ENCODE measurements at places on chromosomes 1 and 21.

DNA sequence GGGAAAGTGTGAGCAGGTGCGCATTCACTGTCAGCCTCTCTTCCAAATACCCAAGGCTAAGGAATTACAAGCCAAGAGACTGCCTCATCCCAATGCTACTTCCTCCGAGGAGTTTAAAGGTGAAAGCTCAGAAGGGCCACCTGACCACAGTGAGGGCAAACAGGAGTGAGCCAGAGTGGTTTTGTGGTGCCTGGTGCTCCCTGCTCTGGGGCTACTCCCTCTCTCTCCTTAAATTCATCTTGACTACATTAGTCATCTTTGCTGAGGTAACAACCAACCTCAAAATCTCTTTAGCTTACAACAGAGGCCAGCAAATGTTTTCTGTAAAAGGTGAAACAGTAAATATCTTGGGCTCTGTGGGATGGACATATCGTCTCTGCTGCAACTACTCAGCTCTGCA, 14.2 kb upstream of the ZBTB8A start:
- DNase-seq, result no peak

GRCh38 chr1:157996433-157996832, 3.0 kb downstream of the KIRREL1 start:
- DNase-seq, result no peak

- DNase-seq, result no peak
Observed at GRCh38 chr1:157985473-157985872, 8.0 kb upstream of the KIRREL1 start.

GRCh38 chr1:93354749-93355148, 9.0 kb downstream of the DR1 start:
- no peak for DNase-seq

DNA sequence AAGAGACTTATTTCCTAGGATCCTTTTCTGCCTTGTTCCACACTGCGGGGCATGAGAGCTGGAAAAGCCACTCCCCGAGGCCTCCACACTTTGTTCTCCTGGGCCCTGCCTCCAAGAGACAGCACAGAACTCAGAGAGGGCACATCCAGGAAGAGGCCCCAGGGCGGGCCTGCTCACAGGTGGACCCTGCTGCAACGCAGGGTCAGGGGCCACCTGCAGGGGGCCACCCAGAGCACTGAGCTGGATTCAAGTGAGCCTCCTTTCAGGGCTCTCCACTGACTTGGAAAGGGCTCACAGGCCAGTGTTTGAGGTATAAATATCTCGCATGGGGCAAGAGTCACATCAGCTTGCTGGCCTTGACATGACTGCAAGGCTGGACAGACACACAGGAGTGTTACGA, 4.8 kb downstream of the RGS16 start:
- no peak for DNase-seq

DNA sequence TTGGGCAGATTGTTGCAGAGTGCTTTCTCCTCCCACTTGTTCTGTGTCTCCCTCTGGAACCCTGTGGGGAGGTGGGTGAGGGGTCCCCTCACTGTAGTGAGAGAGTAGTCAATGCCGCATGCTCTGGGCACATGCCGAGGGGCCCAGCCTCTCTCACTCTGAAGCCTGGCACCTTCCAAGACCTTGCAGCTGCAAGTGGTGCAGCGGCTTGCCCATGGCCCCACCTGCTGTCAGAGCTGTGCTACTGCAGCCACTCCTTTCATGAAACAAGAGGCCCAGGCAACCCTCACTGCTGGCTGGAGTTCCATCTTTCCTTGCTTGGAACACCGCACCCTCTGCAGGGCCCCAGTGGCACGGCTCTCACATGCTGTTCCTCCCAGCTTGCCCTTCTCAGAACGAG, 58.4 kb upstream of the COL6A1 start:
- peak; percentile 32 for DNase-seq

GRCh38 chr1:115062542-115063004, 26.7 kb downstream of the TSPAN2 start:
- peak; percentile 89 for DNase-seq

- DNase-seq, result peak; percentile 91
Observed at GRCh38 chr1:186375152-186375928, at the start of the genes ODR4 and TPR. Gene ODR4 (plus strand): TSS chr1:186375838. CDS start chr1:186379786, 3,948 bp downstream. Gene TPR (minus strand): TSS chr1:186375253. CDS start chr1:186375028, 225 bp downstream.

DNA sequence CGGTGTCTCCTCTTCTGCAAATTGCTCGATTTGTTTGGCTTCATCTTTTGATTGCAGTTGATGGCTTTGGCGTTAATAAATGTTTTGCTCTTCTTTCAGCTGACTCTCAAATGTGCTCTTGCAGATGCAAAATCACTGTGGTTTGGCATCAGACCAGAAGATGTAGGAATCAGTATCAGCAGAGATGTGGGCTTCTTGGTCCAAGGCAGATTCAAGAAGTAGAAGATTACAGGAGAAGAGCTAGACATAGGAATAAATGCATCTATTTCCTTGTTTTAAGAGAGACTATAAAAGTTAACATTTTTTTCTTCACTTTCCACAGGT, 59.8 kb upstream of the BACH1 start:
- DNase-seq, result no peak
